ENCODE measurements at places on chromosomes 4 and X. TPM values are rescaled to one million over a fixed set of nuclear protein-coding genes. Genes with fewer than 3 reads are reported as not detected.

- no peak for DNase-seq
Measured at GRCh38 chr4:98686847-98687246, 28.4 kb upstream of the TSPAN5 start.

DNA sequence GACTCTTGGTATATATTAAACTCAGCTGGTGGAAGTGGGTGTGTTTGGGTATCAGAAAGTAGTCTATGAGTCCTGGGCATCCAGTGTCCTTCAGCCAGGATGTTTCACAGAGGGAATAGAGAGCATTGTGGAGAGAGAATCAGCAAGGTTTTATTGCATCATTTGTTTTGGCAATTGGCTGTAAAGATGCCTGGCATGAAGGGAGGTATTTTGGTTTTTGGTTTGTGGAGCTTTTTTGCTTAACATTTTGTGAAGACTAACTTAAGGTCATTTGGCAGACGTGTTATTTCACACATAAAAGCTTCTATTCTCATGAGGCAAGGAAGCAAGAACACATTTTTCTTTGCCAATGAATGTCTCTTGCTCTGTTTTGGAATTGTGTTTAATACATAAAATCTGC, 71.1 kb downstream of the DCLK2 start:
- DNase-seq, result no peak

Gene SCML2
- 15.5 TPM for total RNA-seq

DNA sequence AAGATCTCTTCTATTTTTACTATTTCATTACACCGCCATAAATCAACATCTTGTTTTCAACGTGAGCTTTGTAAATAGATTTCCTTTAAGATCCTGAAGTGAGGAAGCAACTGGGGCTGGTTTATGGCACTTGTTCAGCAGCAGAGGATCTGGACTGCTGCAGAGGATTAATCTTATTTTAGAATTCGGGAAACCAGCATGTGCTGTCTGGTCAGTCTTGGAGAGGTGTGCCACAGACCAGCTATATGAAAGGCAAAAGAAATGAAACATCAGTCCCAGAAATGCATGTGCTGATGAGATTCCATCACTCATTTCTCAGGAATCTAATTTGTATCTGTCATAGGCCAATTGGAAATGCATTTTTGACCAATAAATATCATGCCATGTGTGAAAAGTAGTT, 23.4 kb downstream of the PRDM8 start:
- no peak for DNase-seq

- no peak for DNase-seq
Measured at GRCh38 chr4:132056496-132056895, 1092.6 kb upstream of the PCDH10 start.

DNA sequence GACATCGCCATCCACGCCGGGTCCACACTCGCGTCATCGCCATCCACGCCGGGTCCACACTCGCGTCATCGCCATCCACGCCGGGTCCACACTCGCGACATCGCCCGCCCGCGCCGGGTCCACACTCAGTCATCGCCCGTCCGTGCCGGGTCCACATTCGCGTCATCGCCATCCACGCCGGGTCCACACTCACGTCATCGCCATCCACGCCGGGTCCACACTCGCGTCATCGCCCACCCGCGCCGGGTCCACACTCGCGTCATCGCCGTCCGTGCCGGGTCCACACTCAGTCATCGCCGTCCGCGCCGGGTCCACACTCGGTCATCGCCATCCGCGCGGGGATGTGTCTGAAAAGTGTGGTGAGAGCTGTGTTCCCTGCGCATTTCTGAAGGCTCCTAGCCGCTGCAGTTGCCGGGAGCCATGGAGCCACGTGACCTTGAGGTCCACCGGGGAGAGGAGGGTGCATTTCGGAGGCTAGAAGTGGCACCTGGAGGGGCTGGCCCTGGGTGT, 17.3 kb downstream of the PCGF3 start:
- no peak for DNase-seq

GRCh38 chrX:10875995-10876394, 235.1 kb upstream of the HCCS start:
- DNase-seq, result no peak

- DNase-seq, result no peak
Measured at GRCh38 chrX:27598312-27598711, 8.2 kb downstream of the DCAF8L2 start.

DNA sequence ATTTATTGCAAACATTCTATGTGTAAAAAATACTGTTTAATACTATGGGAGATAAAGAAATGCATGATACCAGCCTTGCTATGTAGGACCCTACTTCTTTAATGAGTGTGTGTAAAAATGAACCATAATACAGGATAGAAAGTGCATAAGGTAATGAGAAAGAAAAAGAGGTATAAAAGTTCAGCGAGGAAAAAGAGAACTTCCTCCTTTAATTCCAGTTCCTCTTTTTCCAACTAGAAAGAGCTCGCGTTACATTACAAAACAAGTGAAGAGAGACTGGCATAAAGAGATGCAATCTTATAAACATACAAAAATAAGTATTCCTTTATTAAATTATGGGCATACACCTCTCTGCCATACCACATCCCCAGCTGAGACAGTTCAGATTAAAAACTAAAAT, 77.4 kb downstream of the ANKRD17 start:
- no peak for DNase-seq

Gene SPANXC
- not detected for total RNA-seq

DNA sequence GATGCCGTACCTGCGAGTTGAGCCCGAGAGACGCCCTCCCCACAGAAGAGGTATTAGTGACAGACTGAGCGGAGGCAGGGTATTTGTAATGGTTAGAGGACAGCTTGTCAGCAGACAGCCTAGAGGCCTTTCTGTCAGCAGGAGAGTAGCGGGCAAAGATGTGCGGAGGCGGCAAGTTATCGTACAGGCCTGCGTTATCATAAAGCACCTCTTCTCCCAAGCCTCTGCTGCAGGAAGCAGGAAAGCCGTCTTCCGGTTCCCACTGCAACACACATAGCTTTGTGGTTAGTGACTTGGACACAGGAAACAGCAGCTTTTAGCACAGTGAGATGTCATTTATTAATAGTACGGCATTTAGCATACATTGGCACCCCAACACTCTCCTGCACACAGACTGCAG, 158.3 kb downstream of the AFAP1 start:
- DNase-seq, result no peak

DNA sequence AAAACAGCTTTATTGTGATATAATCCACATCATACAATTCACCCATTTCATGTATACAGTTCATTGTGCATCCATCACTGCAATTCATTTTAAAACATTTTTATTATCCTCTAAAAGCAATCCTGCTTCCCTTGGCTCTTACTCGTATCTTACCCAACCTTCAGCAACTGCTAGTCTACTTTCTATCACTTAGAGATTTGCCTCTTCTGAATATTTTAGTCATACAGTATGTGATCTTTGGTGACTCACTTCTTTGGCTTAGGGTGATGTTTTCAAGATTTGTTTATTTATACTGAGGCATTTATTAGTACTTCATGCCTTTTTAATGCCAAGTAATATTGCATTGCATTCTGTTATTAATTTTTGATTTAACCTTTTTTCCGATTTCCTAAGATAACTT, 15.0 kb upstream of the MSMO1 start:
- DNase-seq, result no peak

GRCh38 chr4:53094040-53094439, 231.9 kb downstream of the RASL11B start:
- DNase-seq, result no peak

Gene TMEM255A
- 0.20 TPM for total RNA-seq

Gene MTNR1A
- 0.97 TPM for total RNA-seq

DNA sequence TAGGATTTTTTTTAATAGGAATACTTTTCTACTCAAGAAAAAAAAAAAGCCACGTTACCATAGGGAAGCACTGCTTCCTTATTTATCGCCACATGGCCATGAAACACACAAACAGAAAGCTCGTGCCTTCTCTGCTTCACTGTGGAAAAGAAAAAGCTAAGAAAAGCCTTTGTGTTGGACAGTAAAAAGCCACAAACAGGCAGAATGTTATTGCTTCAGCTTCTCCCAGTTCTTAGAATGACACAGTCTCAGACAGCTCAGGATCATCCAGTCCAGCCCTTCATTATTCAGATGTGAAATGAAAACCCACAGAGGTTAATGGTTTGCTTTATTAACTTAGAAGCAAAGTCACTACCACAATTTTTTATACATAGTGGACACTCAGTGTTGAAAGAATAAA, 181.6 kb upstream of the NOCT start:
- DNase-seq, result no peak

DNA sequence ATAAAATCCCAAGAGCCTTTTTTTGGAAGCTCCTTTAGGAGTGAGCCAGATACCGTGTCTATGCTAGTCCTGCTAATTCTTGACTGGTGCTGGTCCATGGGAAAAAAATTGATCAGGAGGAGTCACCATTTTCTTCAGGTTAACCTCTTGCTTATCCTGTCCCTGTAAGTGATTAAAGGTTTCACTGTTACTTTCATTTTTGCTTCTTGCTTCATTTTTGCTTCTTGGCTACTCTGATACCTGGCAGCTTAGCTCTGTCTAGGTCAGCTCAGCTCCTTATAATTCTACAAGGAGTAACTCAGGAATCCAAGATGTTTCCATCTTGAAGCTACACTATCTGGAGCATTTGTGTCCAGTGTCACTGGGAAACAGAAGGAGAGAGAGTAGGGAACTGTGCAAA, 45.7 kb downstream of the AFM start:
- no peak for DNase-seq

Gene CENPVL2
- total RNA-seq, result 2.8 TPM

DNA sequence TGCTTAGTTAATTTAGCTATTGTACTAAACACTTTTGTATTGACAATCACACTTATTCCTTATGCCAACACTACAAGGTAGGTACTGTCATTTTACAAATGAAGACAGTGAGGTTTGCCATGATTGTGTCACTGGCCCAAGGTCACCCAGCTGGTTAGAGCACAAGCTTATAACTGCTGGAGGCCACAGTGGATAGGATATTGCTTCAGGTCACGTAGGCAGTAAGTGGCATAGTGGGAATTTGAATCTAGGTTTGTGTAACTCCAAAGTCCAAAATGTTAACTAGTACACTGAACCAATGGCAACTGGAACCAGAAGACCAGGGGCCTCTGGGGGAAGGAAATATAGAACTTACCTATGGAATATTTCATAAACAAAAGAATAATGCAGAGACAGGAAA, 21.1 kb upstream of the PITX2 start:
- DNase-seq, result no peak

Gene STK32B
- total RNA-seq, result 1.0 TPM

DNA sequence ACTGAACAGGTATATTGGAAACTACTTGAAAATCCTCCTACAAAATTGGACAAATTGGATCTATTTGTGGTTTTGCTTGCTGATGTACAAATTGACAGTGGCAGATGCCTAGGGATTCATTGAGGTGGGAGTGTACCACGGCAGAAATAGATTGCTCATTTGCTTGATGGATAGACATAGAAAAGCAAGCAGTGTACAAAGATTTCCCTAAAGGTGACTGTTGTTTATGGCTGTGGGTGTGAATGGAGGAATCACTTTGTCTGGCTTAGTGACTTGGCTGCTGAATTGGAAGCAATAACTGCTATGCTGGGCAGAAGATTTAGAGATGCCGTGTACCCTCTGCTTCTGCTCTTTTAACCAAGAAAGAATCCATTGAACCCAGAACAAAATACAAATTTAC, 191.0 kb upstream of the GRID2 start:
- no peak for DNase-seq

DNA sequence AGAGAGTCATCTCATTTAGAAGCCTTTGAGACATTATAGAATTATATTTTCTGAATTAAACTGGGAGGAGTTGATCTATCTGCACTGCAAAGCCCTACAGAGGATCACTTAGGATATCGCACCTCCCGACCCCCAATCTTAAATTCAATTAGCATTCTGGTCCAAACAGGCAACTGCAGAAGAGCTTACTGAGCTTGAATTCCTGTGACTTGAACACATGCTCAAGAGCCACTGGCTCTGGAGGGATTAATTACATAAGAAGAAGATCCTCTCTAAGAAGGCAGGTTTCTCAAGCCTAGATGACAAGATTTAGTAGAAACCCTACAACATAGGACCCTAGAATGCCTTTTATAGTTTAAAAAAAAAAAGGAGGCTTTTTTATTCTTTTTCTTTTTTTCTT, 548.9 kb downstream of the ARAP2 start:
- no peak for DNase-seq

GRCh38 chrX:7154041-7154597, 6.2 kb upstream of the PUDP start:
- no peak for DNase-seq

DNA sequence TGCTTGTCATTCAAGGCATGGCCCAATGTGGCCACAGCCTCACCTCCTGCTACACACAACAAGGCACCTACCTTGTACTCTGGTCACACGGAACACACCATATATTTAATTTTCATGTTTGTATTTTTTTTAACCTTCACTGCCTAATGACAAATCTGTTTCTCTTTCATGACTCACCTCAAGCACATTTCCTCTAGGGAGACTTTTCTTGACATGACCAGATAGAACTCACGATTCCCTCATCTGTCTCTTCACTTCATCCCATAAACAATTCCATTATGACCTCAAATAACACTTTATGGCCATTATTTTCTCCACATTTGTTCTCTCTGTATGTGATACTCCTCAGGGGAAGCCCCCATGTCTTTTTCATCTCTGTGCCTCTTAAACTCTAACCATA, 11.1 kb downstream of the DRP2 start:
- no peak for DNase-seq

DNA sequence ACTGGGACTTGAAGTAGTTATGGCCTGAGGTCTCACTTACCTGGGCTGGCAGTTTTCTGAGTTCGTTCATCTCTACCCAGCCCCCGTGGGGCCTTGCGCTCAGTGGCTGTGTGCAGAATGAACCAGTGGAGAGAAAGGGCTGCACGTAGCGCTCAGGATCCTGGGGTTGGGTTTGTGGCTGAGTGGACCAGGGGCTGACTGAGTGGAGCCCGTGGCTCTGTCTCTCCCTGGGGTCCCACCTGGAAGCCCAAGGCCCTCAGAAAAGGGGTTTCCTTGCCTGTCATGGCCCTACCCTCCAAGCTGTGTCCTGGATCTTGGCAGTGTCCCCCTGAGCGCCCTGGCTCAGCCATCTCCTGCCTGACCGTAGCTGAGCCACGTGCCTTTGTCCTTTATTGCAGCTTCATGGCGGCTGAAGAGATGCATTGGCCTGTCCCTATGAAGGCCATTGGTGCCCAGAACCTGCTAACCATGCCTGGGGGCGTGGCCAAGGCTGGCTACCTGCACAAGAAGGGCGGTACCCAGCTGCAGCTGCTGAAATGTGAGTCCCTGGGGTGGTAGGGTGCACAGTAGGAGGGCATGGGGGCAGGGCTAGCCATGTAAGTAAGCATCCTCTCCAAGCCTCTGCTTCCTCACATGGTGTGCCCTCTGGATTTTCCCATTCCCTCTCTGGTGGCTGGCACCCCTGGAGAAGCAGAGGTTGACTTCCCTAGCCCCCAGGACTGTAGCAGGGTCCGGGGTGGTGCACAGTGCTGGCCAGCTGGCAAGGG, 23.2 kb upstream of the ADD1 start:
- DNase-seq, result no peak

Gene GPC4
- total RNA-seq, result 416 TPM
